ENCODE measurements at places on chromosomes 7 and 10. TPM values are rescaled to one million over a fixed set of nuclear protein-coding genes. Genes with fewer than 3 reads are reported as not detected.

Gene PPP1R17
- not detected for polyA plus RNA-seq

- DNase-seq = no peak
Observed at GRCh38 chr10:97888641-97889262, 39.1 kb downstream of the GOLGA7B start.

GRCh38 chr7:25643286-25643685 lies 415.0 kb upstream of the NPVF start:
- no peak for DNase-seq

DNA sequence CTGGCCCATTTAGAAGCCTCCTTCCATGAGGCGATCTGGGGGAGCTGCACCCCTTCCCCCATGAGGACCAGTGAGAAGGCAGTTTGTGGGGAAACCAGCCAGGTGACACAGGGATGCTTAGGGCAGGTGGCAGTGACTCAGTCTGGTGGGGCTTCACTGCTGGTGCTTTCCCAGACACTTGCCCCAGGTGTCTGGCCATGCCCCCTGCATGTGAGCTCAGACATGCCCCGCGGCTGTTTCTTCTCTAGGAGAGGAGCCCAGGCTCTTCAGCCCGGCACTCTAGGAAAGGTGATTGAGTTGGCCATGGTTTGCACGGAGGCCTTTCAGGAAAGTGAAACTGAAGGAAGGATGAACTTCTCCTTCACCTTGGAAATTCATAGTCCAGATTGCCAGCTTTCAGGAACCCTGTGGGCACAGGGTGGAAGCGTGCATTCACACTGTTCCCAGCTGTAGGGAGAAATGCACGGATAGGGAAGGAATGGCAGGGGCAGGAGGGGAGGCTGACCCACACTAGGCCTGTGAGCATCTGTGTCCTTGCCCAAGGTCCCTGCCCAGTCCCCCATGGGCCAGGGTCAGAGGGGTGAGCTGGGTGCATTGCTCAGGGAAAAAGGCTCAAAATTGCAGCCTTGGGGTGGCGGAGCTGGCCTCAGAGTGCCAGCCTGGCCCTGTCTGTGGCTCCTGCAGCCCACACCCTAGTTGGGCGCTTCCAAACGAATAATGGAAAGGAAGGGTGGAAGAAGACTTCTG lies 359.1 kb downstream of the GLRX3 start:
- no peak for DNase-seq

DNA sequence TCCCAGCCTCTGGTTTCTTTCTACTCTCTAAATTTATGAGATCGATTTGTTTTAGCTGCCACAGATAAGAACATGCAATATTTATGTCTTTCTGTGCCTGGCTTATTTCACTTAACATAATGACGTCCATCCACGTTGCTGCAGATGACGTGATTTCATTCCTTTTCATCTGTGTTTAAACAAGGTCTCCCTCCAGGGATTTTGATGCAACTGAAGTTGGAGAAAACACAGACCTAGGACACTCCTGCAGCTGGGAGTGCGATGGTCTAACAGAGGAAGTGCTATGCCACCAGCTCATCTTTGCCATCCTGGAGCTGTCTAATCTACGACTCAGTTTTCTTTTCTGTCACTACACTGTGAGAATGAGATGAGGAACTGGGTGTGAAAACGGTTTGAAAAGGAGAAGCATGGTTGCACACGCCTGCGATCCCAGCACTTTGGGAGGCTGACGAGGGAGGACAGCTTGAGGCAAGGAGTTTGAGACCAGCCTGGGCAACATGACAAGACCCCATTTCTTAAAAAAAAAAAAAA lies 1.5 kb upstream of the KCTD7 start:
- DNase-seq = no peak
